ENCODE measurements at places on chromosomes 12 and 14. TPM values are rescaled to one million over a fixed set of nuclear protein-coding genes. Genes with fewer than 3 reads are reported as not detected.

RIN3 gene
- 7.2 TPM for total RNA-seq

CBLN3 gene
- total RNA-seq, result 2.0 TPM

TSPAN19 gene
- 0.22 TPM for total RNA-seq

OVCH1 gene
- total RNA-seq, result 0.33 TPM
